Fibroblast of gingiva (primary cell): ENCODE measurements at places on chromosomes 4 and X.
A peak's percentile ranks its signal among the peaks of the same experiment; 100 is the strongest.

GRCh38 chr4:137528673-137529072 lies 3.6 kb downstream of the PCDH18 start:
- no peak for DNase-seq

DNA sequence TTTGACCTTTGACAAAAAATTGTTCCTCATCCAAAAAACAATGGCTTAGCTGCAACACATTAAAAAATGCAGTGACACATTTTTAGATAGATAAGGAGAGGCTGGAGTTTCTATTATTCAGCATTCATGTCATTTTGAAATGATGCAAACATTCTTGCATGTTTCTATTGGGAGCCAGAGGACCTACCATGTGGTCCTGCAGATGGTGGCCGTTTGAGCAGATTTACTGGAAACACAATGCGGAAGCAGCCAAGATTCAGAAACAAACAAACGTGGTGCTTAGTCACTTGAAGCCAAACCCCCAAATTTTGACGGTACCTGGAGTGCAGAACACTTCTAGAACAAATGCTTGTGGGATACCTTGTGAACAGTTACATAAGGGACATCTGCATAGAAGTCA lies 456.7 kb downstream of the PCDH18 start:
- no peak for DNase-seq

DNA sequence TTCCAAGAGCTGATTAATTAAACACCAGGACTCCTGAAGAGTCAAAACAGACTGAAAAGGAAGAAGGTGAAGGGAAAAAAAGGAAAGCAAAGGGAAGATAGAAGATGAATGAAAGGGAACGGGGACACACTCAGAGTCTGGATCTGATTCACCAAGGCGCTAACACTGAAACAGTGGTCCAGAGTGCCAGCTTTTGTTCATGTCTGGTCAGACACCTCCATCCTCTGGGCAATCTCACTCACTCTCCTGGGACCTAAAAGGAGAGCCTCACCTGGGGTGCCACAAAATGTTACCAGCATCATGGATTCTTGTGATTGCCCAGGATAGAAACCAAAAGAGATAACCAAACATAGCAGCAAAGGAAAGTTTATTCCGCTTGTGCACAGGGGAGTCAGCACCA lies 120.3 kb upstream of the AFF2 start:
- no peak for DNase-seq

DNA sequence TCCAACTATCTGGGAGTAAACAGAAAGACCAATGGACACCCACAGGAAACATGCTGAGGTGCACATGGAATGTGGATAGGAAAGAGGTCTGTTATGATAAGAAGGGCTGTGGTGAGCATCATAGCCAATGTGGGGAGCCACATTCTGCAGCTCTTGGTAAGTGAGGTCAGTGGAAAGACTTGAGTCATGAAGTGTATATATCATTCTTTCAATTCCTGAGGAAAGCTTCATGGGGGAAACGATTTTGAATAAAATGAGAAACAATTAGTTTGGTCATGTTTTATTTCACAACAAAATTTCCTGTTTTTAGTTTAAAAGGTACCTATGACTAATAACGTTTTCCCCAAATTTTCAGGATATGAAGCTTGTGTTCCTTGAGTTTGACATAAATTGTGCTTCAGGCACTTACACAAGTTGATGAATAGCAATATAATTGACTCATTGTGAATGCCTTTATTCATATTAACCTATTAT lies 41.4 kb upstream of the RASSF6 start:
- DNase-seq: peak; percentile 90

DNA sequence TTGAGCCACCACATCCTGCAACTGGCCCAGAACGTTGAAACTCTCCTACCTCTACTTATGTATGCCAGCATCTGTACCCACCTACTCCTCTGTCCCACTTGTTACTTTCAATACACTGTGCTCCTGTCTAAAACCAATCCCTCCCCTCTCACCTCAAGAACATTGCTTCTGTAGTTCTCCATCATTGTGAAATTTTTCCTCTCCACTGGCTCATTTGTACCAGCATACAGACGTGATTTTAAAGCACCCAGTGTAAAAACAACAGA lies 25.5 kb upstream of the USO1 start:
- no peak for DNase-seq
